ENCODE measurements at places on chromosomes 7 and 10.
A peak's percentile ranks its signal among the peaks of the same experiment; 100 is the strongest.

GRCh38 chr10:131845505-131846239 is 55.1 kb upstream of the PPP2R2D start:
- DNase-seq = no peak

DNA sequence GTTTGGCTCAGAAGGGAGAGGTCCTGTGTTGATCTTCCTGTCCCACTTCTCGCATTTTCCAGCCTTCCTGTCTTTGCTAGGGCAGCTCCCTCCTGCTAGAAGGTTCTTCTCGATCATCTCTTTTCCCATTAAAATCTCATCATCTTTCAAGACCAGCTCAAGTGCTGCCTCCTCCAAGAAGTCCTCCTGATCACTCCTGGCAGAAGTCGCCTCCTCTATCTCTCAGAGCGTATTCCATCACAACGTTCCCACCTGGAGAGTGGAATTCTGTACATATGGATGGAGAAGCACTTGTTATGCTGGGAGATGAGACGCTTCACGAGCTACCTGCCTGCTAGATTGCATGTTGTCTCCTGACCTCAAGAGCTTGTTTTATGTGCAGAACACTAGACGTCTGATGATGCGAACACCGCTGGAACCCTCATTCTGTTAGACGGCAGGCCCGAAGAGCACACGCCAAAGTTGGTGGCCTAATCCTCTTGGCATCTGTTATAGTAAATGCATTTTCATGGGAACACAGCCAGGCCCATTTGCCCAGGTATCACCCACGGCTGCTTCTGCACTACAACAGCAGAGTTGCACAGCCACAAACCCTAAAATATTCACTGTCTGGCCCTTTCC is 68.0 kb upstream of the INSIG1 start:
- no peak for DNase-seq

DNA sequence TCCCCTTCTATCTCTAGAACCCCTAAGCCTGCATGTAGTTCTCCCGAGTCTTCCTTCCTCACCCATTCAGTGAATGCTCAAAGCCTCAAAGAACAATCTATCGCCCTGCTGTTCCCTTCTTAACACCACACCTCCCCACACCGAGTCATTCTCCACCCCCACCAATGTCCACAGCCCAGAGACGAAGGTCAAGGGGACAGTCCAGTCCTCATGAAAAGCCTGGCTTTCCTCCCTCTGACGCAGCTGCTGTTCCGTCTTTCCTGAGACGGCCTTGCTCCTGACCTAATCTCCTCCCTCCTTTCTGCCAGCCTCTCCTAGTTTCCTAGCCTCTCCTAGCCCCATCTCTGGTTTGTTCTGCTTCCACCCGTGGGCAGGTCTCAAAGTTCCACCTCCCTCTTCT is 9.2 kb downstream of the MOSPD3 start:
- no peak for DNase-seq

GRCh38 chr7:23470330-23471105 is at the start of gene IGF2BP3:
Gene IGF2BP3 (minus strand): TSS chr7:23470491. CDS start chr7:23470110, 381 bp downstream.
- DNase-seq = peak; percentile 99

DNA sequence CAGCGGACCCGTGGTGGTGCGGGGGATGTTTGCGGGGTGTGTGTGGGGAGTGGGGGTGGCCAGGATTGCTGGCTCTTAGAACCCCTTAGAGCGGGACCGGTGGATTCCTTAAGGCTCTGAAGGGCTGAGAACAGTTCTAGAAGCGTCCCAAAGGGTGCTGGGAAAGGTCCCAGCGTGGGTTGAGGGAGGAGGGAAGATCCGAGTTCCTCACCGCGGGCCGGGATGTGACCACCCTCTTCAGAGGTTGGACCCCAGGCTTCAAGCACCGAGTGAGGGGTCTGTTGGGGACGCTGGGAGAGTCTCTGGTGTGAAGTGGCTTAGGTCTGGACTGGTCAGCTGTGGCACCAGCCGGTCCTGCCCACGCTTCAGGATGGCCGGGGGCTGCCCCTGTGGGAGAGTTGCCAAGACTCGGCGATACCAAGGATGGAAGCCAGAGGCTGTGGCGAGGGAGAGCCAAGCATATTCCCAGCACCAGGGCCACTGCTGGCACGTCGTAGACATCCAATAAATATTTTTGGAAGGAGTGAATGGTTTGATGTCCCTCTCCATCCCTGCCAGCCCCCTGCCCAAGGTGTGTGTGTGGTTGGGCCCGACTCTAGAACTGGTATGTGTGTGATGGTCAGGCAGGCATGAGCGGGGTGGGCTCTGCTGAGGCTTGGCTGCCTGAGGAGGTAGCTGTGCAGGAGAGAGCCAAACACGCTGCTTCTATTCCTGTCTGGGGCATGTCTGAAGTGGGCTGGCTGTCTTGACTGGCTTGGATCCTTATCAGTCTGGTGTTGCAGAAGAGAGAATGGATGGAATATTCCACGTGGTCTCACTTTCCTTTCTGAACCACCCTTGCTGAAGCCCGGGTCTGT is 19.2 kb downstream of the ZNF775 start:
- DNase-seq = no peak

- no peak for DNase-seq
Observed at GRCh38 chr10:6223981-6224380, 21.2 kb downstream of the PFKFB3 start.

DNA sequence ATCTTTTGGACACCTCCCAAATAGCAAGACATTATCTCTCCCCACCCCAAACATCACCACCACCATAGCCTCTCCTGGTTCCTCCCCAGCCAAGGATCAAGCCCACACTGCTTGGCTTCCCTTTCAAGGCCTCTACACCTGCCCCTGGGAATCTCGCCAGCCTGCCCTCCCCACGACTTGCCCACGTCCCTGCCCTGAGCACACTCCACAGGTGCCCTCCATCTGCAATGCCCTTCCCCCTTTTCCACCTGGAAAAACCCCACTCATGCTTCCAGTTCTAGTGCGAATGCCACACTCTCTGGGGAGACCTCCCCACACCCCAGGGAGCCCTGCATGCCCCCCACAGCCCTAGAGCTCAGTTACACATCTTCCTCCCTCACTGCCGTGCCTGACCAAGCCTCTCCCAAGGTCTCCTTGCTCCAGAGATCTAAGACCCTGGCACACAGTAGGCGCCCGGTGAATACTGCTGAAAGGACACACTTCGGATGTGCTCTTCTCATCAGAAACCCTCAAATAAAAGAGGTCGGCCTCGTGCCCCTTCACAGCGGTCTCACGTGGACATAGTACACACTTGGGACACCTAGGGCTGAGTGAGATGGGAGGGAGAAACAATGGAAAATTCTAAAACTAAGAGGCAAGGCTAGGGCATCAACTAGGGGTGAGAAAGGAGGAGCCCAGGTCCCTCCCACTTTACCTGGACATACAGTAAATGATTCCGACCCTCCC is 91.4 kb downstream of the DLG5 start:
- DNase-seq = no peak

DNA sequence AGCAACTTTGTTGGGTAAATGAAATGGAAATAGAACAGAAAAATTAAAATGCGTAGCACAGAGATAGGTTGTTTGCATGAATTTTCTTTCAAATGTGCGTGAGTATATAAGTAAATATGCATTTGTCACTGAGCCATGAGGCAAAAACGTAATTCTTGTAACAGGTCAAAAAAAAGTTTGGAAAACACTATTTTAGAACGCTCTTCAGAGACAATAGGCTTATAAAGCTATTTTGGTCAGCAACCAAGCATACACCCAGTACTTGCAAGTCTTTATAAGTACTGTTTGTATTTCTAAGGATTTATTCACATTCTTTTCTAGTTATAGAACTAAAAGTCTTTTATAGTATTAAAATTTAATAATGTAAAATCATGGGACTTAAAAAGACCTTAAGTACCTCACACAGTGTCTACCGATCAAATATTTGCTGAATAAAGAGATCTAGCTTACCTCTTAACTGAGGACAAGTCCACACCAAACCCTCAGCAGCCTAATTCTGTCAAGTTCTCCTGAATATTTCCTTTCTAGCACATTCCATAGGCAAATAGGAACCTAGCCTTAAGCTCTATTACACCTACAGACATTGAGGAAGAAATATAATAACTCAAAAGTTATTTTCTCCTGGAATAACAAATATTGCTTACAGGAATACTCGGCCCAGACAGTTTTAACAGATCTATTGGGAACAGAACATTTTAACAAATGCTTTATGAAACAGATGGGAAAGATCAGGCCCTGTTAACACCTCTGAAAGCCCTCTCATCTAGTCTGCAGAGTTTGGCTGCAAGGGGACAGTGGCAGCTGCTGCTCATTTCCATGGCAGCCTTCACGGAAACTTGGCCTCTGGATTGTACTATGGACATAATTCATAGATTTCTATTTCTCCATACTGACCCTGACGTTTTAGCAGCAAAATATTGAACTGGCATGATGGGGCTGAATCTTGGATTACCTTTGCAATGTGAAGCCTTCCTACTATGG is 8.8 kb downstream of the CRPPA start:
- DNase-seq = no peak

DNA sequence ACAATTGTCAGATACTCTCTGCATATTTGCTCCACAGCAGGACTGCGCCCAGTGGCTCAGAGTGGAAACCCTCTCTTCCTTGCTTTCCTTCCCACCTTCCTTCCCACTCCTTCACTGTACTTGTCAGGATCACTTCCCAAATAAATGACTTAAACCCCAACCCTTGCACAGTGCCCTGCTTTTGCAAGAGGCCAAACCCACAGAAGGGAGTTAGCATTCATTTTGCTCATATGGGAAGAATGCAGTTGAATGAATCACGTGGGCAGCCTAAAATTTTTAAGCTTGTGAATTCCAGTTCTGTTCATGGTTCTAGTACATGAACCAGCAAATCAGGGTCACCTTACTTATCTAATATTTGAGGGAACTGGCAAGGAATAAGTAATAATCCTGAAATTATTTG is 47.7 kb upstream of the SFMBT2 start:
- DNase-seq = no peak

- DNase-seq = no peak
Observed at GRCh38 chr10:287814-288213, 152.6 kb downstream of the ZMYND11 start.

DNA sequence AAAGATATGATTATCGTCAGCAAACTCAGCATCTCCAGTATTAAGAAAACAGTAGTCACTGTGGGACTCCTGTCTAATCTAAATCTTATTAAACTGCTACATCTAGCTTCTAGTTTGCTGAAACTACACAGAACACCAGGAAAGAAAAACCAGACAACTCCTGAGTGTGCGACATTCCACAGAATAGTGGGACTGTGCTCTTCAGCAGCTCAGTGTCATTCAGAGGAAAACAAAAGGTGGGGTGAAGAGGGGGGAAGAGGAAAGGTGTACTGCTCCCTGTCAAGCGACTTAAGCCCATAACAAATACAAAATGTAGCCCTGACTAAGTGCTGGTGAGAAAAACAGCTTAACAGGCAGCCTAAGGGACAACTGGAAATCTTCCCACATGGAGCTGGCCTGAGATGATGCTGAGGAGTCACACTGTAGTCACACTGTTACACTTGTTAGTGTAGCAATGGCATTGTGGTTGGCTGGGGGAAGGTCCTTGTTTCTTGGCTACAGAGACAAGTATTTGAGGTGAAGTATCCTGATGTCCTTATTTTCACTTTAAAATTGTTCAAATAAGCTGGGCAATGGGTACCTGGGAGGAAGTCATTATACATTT is 135.5 kb downstream of the USP6NL start:
- DNase-seq = no peak

DNA sequence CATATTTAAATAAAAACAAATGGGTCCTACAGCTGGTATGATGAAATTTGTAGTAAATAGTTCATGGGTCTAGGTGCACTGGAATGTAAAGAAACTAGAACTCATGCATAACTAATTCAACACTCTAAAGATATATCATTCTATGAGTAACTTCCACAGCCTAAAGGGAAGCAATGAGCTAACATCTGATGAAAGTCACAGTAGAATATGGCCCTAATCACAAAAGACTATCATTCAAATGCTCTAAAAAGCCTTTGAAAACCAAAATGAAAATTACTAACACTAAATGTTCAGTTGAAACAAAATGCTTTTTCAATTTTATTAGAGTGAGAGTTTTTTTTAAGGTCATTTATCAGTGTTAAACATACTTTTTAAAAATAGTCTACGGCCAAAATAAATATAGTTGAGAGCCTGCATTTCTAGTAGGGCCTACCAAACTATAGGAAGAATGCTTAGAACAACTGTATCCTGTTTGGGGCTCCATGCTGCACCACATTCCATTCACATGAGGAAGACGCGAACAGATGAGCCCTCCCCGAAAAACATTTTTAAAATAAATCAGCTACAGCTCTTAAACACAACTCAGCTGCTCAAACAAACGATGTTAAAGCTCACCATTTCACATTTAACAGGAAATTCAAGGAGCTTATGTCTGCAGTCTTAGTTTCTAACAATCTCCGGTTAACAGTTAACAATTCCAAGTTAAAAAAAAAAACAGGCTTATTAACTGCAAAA is 134.5 kb downstream of the NRBF2 start:
- DNase-seq = peak; percentile 20

DNA sequence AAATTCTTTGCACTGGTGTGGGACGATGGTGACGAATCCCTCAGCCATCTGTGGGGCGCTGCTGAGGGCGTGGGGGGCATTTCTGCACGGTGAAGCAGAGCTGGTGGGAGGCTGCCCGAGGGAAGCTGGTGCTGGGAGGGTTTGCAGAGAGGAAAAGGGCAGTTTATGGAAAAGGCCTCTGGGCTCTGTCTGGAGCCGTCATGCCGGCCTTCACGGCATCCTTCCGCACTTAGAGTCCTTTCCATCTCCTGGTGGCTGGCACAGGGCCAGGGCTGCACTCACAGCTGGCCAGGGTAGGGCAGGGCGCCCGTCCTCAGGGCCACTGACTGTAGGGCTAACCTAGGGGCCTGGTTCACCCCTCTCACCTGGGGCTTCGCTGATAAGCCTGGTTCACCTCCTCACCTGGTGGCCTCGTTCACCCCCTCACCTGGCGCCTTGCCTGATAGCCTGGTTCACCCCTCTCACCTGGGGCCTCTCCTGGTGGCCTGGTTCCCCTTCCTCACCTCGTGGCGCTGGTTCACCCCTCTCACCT is 598 bp upstream of the AMZ1 start:
- no peak for DNase-seq

- DNase-seq = no peak
Observed at GRCh38 chr7:135190703-135191102, 20.2 kb upstream of the CYREN start.

Data from SW 1271 (cell line).